ENCODE measurements at places on chromosomes 12 and 14.

DNA sequence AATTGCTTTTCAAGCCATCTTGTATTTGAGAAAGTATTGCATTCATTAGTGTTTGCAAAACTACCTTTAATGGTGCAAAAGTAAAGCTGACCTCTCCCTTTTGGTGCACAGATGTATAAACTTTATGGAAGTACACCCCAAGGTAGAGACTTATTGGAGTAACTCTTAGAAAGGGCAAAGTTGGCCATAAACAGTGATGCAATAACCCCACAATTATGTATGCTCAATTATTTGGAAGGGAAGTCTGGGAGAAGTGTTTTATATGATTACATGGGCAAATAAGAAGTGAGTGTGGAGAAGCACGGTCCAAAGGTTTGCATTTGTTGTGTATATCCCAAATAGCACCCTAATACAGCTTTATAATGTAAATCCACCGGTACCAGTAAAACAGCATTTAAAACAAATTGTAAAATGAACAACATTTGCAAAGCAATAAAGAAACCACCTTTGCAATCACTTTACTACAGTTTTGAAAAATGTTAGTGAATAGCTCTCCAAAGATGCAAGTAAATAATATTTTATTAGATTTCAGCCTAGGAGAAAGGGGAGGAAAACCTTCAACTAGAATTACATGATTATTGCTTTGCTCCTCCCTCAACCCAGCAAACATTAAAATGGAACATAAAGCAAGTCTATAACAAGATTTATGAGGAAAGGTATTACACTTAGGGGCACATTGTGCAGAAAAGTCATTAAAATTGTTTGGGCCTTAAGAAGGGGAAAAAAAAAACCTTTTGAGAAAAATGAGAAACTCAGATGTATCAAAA, 70.5 kb downstream of the HMGA2 start:
- no peak for DNase-seq

- peak; percentile 76 for DNase-seq
Observed at GRCh38 chr12:8914716-8915526, 612 bp downstream of the PHC1 start.

- no peak for DNase-seq
Observed at GRCh38 chr14:81669308-81669707, 135.7 kb upstream of the SEL1L start.

- no peak for DNase-seq
Observed at GRCh38 chr12:58882826-58883225, 37.5 kb downstream of the LRIG3 start.

GRCh38 chr12:33825986-33826602, 196.2 kb upstream of the ALG10 start:
- DNase-seq: no peak

DNA sequence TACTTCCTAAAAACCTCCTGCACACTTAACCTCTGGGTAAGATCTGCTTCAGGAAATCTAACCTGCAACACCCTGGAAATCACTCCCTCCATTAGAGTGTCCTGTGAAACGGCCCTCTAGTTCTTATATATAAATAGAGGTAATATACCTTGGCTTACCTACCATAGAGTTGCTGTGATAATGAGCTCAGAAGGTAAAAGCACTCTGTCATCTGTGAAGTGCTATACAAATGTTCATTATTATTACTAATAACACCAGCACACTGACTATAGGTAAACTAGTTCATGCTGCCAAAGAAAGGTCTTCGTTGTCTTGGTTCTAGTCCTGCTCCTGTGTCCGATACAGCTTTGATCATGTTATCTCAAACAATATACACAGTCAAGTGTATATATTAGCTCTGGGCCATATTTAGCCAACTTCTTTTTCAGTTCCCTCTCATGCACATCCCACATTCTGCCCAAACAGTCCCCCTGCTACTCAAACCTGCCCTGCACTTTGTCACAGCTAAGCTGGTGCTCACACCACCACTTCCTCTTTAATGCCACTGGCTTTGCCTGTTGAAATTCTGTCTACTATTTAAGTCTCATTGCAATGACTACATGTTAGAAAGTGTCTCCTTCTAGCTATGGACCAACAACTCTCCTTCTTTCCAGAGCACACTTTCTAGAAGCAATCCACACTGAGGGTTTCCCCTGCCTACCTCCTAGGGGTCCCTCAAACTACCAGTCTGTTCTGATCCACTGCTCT, 5.1 kb downstream of the E2F7 start:
- no peak for DNase-seq

- no peak for DNase-seq
Observed at GRCh38 chr14:102726191-102726949, 50.9 kb upstream of the TRAF3 start.

- no peak for DNase-seq
Observed at GRCh38 chr14:73524493-73524892, 12.4 kb upstream of the ACOT1 start.

DNA sequence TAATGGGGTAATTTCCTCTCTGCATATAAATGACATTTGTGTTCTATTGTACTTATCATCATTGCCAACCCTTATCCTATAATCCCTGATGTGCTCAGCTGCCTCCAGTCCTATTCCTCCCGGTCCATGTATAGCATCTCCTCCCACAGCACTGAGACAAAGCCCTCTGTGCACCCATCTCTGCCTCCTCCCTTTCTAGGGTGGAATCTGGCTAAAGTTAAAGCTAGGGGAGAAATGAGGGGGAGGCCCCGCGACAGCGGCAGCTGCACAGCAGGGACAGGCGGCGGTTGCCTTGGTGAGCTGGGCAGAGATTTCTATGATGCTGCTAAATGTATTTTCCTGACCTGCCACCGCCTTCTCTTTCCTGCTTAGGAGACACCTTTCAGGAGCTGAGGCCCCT, 12.8 kb upstream of the ZDHHC22 start:
- no peak for DNase-seq

- no peak for DNase-seq
Observed at GRCh38 chr14:95360828-95361227, 41.1 kb upstream of the CLMN start.

GRCh38 chr14:80781972-80782367, 159.6 kb downstream of the CEP128 start:
- DNase-seq: no peak

GRCh38 chr12:76573840-76574373, 14.3 kb upstream of the OSBPL8 start:
- DNase-seq: no peak

DNA sequence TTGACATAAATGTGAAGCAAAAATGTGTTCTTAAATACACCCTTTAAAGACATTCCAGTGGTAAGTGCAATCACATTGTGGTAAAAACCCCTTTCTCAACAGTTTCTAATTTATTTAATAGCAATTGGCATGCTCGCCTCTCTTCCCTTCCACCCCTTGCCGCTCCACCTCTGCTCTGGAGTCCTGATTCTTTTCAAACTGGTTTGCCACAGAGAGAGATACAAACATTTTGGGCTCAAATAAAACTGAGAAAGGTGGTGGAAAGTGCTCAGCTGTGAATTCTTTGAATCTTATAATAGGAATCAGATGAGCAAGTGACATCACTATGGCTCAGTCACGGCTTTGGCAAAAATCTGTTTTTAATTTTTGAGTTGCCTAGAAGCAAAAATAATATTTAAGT, 993.9 kb downstream of the GALC start:
- DNase-seq: no peak

DNA sequence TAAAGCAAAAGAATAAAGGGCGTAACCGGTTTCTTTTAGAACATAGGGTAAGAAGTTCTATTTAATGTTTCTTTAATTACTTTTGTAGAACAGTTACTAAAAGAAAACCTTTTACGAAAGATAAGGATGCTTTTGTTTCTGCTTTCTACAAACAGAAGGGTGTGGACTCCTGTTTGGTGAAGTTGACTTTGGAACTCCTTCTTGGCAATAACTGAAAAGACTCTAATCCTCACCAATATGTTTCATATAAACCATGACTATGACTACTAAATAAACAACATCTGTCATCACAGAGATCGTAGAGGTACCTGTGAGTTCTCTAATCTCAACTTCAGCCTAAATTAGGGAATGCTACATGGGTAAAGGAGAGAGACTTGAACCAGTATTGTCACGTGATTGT, 210.8 kb upstream of the FLRT2 start:
- no peak for DNase-seq

GRCh38 chr12:18589316-18589715, 148.5 kb downstream of the PLCZ1 start:
- DNase-seq: no peak

Data from CD4-positive, alpha-beta memory T cell (primary cell).